ENCODE measurements at places on chromosomes 7 and 10.

DNA sequence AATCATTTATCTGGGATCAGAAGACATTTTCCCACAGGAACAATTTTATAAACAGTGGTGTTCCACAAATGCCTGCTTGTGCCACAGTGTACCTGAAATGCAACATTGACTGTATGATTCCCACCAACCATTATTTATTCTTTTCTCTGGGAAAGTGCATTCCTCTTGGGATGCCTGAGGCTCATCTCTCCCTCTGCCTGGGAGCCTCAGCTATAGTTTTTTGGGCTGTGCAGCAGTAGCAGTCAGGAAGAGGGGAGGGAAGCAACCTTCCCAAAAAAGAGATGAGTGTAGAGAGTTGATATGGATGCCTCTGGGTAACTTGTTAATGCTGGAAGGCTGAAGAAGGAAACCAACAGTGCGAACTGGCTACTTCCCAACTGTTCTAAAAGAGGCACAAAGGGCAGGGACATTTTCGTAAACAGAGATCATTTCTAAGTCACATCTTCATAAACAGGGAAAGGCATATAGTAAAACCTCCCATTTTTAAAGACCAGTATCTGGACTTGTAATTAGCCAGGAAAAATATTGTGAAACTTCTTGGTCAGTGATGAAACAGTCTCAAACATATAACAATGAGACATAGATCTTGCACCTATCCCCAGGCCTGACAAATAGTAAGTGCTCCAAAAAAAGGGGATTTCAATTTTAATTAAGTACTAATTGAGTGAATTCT, 1.4 kb upstream of the CALD1 start:
- no peak for DNase-seq

DNA sequence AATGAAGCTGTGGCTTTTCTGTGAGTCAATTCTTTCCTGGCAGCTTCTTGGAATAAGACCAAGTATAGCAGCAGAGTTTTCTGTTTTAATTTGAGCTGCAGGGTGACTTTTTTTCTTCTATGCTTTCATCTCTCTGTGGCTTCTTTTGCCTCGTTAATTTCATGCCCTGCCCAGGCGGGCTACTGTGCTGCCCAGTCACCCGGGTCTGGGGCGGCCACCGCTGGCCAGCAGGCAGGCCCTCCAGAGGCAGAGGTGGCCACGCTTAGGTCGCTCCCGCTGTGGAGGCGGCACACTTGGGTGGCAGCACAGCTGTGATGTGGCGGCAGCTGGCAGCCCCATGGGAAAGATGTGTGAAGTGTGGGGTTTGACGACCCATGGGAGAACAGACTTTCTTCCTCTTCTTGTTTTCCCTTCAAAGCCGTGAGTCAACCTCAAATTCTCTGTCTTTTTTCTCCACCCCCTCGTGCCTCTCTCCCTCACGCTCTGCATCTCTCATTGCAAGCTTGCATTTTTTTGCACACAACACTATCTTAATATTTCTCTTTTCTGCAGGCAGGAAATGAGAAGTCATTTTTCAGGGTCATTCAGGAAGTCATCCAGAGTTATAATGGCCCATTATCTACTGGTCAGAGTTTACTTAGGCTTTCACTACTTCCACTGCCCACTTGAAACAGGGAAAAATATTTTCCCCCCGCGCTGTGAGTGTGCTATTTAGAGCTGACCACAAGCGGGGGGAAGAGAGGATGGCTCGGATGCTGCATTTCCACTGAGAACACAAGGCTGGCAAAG, 67.8 kb downstream of the EGFR start:
- peak; percentile 86 for DNase-seq

GRCh38 chr10:50510517-50511473, 113.0 kb downstream of the SGMS1 start:
- DNase-seq, result no peak

GRCh38 chr7:34128762-34129161, 223.4 kb downstream of the BMPER start:
- DNase-seq, result no peak

DNA sequence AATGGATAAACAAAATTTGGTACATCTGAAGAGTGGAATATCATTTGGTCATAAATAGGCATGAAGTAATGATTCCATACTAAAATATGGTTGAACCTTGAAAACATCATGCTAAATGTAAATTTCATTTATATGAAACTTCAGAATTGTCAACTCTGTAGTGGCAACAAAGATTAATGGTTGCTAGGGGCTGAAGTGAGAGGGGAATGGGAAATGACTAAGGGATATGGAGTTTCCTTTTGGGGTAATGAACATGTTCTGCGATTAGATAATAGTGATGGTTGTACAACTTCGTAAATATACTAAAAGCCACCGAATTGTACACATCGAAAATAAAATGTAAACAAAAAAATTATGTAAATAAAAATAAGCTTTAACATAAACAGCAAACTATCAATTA, 384.1 kb upstream of the STEAP1 start:
- DNase-seq, result no peak

GRCh38 chr10:73017955-73018480, 63.4 kb upstream of the PLA2G12B start:
- DNase-seq, result no peak

DNA sequence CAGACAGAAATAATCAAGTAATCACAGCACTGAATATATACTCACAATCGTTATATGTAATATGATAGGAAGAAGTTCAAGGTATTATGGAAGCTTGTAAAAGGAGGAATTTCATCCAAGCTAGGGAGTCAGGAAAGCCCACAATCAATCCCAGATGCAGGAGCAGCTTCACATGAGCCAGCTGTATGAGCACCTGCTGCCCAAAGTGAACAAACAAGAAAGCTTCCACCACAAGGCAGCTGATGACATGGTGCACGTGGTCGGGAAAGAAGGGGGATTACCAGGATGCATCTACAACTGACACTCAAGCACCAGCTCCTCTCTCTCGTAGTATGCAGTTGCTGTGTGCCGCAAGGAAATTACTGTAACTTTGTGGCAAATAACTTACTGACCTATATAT, 225.2 kb downstream of the XPNPEP1 start:
- no peak for DNase-seq

DNA sequence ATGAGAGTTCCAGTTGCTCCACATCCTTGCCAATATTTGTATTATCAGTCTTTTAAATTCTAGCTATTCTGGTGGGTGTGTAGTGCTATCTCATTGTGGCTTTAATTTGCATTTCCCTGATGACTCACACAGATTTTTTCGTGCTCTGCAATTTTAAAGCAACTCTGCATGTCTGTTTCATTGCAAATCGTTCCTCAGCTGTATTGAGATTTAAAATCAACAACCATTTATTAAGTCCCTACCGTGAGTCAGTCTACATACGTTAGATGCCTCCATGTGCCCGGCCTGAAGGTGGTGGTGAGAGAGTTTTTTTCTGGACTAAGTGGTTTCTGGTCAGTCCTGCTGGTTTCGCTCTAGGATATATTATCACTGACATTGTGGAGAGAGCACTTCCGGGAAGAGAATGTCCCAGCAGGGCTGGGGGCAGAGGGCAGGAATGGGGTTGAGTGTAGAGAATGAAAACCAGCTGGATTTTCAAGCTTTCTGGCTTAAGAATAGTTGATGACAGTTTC, 8.4 kb upstream of the HYCC1 start:
- no peak for DNase-seq

DNA sequence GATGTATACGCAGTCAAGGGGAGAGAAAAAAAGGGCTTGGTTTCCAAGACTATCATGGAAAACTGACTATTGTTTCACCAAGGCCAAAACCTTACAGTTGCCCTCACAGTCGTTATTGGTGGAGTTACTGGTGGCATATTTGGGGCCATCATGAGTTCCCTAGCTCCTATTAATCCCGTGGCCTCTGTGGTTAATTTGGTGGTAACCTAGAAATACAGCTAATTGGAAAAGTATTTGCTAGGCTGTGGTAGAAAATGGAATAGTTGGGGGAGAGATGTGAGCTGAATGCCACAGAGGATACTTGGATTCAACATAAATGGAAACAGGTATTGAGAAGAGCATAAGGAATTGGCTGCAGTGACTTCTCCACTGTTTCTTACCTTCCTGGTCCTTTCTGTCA, 450.7 kb downstream of the KCNMA1 start:
- DNase-seq, result no peak

GRCh38 chr7:93359520-93360198, 127.5 kb downstream of the VPS50 start:
- no peak for DNase-seq

GRCh38 chr10:36177071-36177470, 535.0 kb upstream of the FZD8 start:
- no peak for DNase-seq

DNA sequence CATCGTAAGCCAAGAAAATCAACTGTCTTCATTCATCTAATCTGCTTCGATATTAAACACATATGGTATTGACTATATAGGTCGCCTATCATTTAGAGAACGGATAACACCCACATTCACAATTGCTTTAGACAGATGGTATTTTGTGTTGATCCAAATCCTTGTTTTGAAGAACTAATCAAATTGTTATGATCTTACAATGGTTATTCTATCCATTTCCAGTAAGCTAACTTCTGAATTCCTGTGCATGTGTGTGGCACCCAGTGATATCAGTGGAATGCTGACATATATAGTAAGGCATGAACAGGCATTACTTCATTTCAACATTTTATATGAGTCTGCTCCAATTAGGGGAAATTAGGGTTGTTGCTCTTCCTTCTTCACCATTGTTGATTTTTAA, 98.8 kb downstream of the SEMA3E start:
- DNase-seq, result no peak

- DNase-seq, result no peak
Measured at GRCh38 chr7:47379629-47380324, 202.1 kb downstream of the TNS3 start.

- no peak for DNase-seq
Measured at GRCh38 chr10:24551161-24551560, 172.5 kb downstream of the ARHGAP21 start.

DNA sequence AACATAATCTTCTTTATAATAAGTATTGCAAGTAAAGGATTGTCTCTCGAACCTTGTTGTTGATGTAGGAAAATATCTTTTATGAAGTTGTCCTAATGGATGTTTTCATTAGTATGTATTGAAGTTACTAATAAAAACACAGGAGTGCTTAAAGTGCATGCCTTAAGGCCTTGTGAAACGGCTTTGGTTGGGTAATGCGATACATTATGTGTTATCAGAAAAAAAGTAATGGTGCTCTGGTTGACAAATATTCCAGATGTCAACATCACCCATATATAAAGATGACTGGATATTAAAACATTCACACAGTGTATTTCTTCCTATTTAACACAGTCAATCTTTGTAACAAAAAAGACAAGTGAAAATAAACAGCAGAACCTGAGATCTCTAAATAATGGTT, 310.7 kb downstream of the PRKG1 start:
- DNase-seq, result no peak

- DNase-seq, result no peak
Measured at GRCh38 chr7:42278344-42278743, 41.3 kb upstream of the GLI3 start.

DNA sequence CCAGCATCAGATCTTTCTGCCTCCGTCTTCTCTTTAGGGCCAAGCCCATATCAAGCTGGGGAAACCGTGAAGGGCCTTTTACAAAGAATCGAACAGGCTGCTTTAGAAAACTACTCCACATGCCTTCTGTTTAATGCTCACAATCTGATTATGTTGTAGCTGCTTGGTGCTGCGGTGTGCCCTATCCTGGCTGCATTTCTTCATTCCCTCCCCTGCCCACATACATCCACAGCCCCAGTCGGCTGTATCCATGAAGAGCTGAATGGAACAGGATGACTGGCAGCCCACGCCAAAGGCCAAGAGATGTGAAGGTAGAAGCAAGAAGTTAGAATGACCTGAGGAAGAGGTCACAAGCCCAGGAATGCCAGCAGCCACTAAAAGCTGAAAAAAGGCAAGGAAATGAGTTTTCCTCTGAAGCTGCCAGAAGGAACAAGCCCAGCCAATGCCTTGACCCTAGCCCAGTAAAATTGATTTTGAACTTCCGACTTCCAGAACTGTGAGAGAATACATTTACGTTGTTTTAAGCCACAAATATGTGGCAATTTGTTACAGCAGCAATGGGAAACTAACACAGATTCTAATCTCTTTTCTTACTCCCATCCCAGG, 22.2 kb downstream of the TAS2R41 start:
- DNase-seq, result no peak

DNA sequence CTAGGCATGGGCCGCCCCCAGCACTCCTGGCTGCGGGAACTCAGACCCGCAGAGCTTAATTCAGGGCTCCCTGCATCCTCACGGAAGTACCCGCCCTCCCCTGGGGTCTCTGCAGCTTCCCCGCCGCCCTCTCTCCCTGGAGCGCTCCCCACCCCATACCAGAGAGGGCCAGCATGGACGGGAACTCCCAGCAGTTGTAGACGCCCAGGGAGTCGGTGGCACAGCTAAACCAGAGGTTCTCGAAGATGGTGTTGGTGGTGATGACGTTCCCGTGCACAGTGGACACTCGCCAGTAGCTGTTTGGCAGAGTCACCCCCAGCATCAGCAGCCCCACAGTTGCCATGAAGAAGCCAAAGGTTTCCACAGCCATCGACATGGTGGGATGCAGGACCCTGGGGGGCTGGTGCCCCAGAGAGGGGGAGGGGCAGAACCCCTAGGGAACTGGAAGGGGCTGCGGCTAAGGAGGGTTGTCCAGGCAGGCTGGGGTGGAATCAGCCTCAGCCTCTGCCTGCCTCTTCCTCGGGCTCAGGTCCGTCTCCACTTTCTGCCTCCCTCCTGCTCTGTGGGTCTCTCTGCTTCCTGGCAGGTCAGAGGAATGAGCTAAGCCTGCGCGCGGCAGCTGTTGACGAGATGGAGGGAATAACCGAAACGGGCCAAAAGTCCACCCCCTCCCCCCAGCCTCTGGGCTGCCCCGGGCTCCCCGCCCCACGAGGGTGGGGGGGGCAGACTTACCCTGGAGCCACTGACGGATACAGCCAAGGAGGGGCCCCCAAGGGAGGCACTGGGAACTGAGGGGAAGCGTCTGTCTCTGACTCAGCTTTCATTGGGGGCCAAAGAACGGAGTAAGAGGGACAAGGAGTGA, at the start of gene CLDN15:
TSS of gene CLDN15 (minus strand) at position 597 of the 862 bp plus-strand sequence. CDS start at position 376, 221 bp downstream.
- DNase-seq, result no peak

- DNase-seq, result no peak
Measured at GRCh38 chr7:11548532-11548931, 283.5 kb downstream of the THSD7A start.

DNA sequence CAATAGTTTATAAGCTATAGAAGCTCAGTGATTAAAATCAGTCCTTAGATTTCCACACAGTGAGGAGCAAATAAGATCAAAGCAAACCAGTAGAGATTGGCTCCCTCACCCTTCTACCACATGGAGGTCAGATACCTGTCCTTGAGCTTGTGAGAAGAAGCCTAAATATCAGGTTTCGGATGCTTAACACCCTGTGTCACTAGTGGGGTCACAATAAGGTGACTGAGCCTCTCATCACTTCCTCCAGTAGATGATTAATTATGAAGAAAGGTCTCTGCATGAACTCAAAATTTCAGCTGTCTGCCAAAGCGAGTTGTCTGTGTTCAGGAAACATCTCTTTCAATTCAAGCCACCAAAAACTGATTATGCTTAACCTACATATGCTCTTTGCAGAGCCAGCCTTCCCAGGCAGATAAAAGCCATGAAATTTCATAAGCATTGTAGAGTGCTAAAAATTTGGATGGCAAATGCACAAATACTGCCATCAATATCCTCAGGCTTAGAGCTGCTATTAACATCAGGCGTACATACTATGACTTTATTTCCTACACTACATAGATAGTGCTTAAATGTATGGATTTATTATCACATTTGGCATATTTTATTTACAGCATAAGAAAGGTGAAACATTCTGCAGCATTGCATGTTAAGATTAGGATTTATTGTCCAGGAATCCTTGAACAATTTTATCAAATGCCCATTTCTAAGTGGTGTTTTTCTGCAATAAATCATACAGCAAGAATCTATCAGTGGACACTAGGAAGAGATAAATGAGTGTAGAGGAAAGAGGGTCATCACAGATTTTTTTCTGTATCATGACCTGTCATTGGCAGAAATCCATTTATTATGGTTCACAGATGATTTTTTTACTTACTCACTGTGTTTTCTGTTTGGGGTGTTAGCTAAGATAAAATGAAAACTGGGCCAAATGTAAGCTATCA, 285.1 kb upstream of the SP8 start:
- DNase-seq, result no peak

All from kidney epithelial cell (primary cell).